Activated effector memory CD4-positive, alpha-beta T cell treated with Interleukin-2 at 50 U/mL for 16 hours (primary cell): ENCODE measurements at places on chromosomes 7 and 10.

- DNase-seq, result no peak
Measured at GRCh38 chr7:125098377-125098970, 168.8 kb upstream of the POT1 start.

DNA sequence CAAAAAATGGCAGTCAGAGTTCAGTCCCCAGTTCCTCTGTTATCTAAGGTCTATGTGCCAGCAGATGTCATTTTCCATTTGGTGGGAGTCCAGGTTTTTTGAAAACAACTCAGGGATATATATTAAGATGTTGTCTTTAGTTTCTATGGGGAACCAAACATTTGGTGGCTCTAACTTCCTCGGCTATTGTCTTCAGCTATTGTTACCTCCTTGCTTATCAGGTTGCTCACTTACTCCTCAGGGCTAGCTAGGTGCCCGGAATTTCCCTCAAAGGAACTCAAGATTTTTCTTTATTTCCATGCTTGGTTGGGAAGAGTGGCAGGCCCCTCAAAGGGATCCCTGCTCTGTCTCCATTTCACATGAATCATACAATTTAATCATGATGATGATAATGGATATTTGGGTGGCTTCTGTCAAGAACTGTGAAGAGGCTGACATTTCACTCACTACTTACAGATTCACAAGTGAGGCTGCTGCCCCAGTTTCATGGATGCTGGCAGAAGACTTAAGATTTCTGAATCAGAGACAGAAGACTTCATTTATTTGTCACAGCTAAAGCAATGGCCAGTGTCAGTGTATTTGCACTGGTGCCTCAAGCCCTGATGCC lies 182.8 kb downstream of the PKD1L1 start:
- no peak for DNase-seq

DNA sequence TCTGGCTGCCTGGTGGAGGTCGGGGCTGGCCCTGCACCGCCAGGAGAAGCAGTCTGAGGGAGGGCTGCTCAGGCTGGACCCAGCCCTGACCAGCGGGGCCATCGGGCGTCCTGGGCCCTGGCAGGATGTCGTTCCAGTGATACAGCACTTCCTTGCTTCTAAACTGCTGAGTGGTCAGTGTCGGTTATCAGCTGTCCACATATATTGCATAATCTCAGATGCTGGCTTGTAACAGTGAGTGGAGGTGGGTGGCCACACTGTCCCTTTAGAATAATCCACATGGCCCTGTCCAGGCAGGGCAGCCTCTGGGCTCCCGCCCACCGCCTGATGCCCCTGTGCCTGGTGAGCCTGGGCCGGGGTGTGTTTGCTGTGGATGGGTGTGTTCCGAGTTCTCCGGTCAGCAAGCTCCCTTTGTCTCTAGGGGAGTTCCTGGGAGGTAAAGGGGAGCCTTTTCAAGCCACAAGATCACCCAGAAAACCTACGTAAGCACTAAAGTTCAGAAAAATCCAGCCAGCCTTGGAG lies 86.1 kb downstream of the LHPP start:
- no peak for DNase-seq

GRCh38 chr7:98836811-98837629 lies 32.8 kb downstream of the TMEM130 start:
- DNase-seq, result no peak

GRCh38 chr10:92656266-92656961 lies 33.3 kb upstream of the HHEX start:
- DNase-seq, result no peak

DNA sequence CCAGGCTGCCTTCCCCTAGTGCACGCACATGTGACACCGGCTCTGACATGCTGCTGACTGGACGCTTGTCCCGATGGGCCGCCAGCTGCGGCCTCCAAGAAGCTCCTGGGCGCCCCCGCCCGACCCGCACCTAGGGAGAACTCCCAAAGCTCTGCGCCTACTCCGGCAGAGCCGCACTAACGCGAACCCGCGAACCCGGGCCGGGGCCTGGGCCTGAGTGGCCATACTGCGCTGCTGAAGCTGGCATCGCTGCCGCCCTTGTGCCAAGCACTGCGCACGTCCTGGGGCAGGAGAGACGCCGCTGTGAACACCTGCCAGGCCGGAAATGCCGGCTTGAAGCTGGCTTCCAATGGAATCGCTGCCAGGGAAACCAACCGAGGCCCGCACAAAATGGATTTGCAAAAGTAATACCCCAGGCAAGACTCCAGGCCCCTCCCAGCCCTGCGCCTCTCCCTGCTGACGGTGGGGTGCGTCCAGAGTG lies 85.1 kb downstream of the WASHC2A start:
- no peak for DNase-seq

GRCh38 chr7:77687100-77687746 lies 9.0 kb upstream of the RSBN1L start:
- no peak for DNase-seq

- DNase-seq, result no peak
Measured at GRCh38 chr7:25843467-25843866, 308.5 kb upstream of the NFE2L3 start.

DNA sequence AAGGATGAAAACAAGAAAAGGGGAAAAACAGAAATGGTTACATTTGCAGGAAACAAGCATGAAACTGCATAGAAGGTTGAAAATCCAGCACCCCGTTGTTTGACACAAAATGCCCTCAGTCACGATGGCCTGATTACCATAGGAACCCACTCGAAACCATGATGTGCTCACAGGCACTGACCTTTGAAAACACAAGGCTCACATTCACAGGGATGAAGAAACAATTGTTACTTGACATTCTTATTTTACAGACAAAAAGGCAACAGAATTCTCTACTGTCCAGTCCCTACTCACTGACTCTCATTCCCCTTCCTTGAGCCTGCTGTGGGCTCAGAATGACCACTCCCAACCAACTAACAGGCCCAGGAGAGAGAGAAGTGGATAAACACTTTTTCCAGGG lies 131.4 kb upstream of the PDLIM1 start:
- no peak for DNase-seq

- DNase-seq, result no peak
Measured at GRCh38 chr10:88243836-88244730, 339.0 kb downstream of the RNLS start.

DNA sequence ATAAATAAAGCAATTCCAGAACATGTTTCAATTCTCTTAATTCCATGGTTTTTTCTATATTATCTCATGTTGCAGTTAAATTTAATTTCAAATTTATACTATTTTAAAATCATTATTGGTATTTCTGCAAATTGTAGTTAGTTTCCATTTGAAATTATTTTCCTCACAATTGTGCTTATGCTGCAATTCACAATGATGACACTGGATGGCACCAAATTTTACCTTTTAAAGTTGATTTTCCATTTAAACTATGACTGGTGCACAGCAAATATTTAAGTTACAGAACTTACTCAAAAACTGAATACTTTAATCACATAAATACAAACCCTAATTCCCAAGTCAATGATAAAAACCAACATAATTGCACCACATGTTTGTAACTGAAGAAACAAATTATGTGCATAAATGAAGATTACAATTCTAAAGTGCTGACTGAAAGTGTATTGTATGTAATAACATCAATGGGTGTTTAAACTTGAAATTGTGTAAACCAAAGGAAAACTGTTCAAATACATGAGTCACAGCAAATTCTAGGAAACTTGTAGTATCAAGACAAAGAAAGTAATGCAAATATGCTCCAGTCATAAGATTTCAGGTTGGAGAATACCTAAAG lies 75.3 kb upstream of the AASS start:
- DNase-seq, result no peak

DNA sequence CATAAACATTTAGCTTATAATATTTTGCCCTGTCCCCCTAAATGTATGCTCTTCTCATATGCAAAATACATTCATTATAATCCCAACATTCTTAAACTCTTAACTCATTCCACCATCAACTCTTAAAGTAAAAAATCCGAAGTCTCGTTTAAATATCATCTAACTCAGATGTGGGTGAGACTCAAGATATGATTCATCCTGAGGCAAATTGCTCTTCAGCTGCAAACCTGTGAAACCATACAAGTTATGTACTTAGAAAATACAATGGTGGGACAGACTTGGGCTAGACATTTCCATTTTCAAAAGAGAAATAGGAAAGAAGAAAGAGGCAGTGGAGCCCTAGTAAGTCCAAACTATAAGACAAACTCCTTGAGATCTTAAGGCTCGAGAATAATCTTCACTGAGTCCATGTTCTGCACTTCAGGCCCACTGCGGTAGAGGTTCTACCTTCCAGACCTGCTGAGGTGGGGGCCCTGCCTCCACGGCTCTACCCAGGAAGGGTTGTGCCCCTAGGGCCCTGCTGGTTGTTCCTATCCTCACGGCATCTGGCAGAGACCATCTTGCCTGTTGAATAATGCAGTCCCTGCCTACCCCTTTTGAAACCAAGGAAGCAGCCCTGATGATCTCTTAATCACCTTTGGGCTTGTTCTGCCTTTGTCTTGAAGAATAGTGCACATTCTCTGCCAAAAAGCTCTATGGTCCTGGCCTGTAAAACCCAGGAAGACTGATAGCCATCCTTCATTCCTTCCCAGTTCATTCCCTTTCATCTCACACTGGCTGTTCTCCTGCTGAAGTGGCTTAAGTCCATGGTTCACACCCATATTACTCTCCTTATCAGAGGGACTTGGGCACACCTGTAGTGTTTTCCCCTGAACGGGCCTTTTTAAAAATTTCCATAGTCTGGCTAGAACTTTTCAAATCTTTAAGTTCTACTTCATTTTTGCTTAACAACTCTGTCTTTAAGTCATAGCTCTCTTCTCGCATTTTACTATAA lies 37.3 kb downstream of the INPP5F start:
- DNase-seq, result no peak

GRCh38 chr7:7761974-7762779 lies 43.8 kb upstream of the RPA3 start:
- no peak for DNase-seq

- DNase-seq, result no peak
Measured at GRCh38 chr7:47846138-47846836, 102.0 kb downstream of the PKD1L1 start.

GRCh38 chr7:40889099-40889498 lies 754.3 kb downstream of the SUGCT start:
- no peak for DNase-seq

DNA sequence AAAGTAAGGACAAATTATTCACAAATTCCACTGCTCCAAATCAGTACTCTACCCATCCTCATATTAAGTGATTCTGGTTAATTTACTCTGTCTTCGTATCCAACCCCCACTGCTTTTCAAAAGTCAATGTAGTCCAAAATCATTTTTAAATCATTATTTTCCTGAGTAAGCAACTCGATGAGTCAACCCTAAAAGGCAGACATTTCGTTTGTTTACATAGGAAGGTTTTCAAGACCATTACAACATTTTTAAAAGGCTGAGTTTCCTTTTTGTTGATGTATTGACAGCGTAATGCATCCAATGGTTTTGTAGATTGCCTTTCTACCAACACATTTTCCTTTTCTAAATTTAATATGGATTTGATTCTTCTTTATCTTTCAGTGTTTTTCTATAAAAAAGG lies 523.0 kb upstream of the ANKRD30A start:
- no peak for DNase-seq

DNA sequence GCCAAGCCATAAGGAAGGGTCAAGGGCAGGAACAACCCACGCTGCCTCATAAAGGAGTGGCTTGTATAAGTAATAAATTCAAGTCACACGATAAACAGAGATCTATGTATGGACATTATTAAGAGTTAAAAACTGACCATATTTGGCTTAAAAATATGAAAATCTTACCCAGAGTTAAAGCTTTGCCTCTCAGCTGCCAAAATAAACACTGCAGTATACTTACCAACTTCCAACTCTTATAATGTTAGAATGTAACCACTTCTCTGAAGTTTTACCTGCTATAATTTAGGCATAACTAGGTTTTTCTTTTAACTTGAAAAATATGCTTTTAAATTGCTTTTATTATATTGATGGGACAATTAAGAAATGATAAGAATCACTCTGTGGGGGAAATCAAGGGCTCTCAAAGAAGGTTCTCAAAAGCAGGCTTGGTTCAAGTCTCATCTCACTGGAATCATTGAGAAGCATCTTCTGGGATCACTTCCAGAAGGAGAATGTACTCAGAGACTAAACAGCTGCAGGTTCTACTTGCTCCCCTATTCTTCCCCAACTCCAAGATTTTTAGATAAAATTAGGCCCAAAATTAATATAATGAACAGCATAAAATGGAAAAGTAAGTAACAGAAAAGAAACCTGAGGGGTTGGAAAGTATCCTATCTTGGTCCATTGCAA lies 16.1 kb upstream of the CAV2 start:
- DNase-seq, result no peak

DNA sequence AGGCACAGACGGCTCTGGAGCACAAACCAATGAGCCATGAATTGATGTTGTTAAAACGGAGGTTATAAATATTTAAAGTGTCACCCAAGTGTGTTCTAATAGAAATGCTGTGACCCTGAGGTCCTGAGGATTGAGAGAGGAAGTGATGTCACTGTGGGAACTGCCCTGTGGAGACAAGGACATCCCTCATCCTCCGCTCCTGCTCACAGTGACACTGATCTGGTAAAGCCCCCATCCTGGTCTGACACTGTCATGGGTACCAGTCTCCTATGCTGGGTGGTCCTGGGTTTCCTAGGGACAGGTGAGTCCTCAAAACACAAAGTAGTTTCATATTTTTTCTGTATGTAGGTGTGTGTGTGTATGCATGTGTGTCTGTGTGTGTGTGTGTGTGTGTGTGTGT lies 237.9 kb upstream of the PRSS1 start:
- no peak for DNase-seq

GRCh38 chr10:5531558-5532306 lies 7.0 kb downstream of the CALML3 start:
- DNase-seq, result no peak

DNA sequence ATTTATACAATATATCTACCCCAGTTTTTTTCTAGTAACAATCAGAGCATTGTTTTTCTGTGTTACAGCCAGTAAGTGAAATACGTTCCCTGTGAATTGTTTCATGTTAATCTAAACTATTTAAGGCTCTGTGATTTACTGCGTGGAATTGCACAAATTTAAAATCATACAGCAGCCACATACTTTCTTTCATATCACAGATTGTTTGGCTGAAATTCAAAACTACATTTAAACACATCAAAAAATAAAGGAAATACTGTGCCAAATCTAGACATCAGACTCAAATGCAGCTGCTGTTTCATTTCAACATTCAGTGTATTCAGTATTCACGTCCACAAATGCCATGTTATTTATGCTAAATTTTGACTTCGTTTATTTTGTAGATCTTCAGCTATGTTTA lies 242.6 kb upstream of the HGF start:
- DNase-seq, result no peak

DNA sequence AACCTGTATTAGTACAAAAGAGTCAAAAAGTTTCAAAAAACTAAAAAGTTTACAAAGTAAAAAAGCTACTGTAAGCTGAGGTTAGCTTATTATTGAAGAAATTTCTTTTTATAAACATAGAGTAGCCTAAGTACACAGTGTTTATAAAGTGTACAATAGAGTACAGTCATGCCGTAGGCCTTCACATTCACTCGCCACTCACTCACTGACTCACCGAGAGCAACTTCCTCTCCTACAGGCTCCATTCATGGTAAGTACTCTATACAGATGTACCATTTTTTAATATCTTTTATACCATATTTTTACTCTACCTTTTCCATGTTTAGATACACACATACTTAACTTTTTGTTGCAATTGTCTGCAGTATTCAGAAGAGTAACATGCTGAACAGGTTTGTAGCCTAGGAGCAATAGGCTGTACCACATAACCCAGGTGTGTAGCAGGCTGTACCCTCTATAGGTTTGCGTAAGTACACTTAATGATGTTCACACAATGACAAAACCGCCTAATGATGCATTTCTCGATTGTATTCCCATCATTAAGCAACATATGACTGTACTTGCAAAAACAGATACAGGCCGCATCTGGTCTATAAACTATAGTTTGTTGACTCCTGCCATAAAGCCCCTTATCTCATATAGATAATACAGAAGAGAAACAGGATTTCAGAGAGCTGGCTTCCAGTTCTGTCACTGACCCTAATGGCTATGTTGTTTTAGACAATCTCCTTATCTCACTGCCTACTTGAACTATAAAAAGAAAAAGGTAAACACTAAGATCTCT lies 438.8 kb downstream of the HTR7 start:
- DNase-seq, result no peak
